Fibroblast of lung (primary cell): ENCODE measurements at places on chromosomes 5 and 9. TPM values are rescaled to one million over a fixed set of nuclear protein-coding genes. Genes with fewer than 3 reads are reported as not detected.

Gene ATG12
- 37.2 and 38.8 TPM in 2 replicates for total RNA-seq

Gene CDKN2B-AS1
- 3.9 and 7.6 TPM in 2 replicates for total RNA-seq

Gene THBS4
- 1.5 and 2.3 TPM in 2 replicates for total RNA-seq

Gene AGXT2
- total RNA-seq: not detected in 2 replicates

Gene LCN1
- not detected in 2 replicates for total RNA-seq

Gene FTMT
- total RNA-seq: not detected in 2 replicates

Gene GARIN3
- total RNA-seq: not detected in 2 replicates

Gene EGFLAM
- total RNA-seq: 0.33 and 3.6 TPM in 2 replicates

Gene SHOC1
- under 0.01 TPM in 2 replicates for total RNA-seq

Gene DMRT3
- total RNA-seq: not detected in 2 replicates

Gene PROB1
- total RNA-seq: 0.77 and 1.5 TPM in 2 replicates

Gene DOLK
- 24.9 and 29.9 TPM in 2 replicates for total RNA-seq

Gene SERF1B
- total RNA-seq: 14.6 and 19.8 TPM in 2 replicates

Gene OR1L8
- total RNA-seq: not detected in 2 replicates

Gene WDR38
- not detected in 2 replicates for total RNA-seq

Gene RXRA
- 14.6 and 14.9 TPM in 2 replicates for total RNA-seq

Gene SNCAIP
- total RNA-seq: 4.1 and 5.1 TPM in 2 replicates

Gene PLCXD3
- 0.26 and 1.3 TPM in 2 replicates for total RNA-seq

Gene GOLM1
- total RNA-seq: 46.7 and 67.3 TPM in 2 replicates

Gene TRPM6
- total RNA-seq: under 0.01 TPM in 2 replicates

Gene CNTNAP3B
- 0.26 TPM in 1 of 2 replicates, not detected in the other for total RNA-seq

Gene STPG3
- not detected in 2 replicates for total RNA-seq

Gene RPP25L
- total RNA-seq: 25.7 and 34.3 TPM in 2 replicates
